ENCODE measurements at places on chromosomes 16 and 17. TPM values are rescaled to one million over a fixed set of nuclear protein-coding genes. Genes with fewer than 3 reads are reported as not detected.
A peak's percentile ranks its signal among the peaks of the same experiment; 100 is the strongest.

DNA sequence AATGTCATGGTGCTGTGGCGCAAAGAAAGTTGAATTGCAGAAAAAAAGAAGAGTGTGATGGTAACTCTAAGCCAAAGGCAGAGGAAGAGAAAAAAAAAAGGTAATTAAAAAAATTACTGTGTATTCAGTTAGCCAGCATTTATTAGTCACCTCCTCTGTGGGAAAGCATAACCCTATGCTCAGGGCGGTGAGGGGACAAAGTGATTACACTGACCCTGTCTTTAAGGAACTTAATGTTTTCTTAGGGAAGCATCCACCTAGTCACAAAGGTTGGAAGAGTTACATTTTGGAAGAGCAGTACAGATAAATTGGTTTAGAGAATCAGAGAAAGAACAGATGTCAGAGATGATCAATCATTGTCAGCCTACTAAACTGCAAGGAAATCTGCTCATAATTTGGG lies 410.3 kb downstream of the CDH11 start:
- no peak for DNase-seq

DNA sequence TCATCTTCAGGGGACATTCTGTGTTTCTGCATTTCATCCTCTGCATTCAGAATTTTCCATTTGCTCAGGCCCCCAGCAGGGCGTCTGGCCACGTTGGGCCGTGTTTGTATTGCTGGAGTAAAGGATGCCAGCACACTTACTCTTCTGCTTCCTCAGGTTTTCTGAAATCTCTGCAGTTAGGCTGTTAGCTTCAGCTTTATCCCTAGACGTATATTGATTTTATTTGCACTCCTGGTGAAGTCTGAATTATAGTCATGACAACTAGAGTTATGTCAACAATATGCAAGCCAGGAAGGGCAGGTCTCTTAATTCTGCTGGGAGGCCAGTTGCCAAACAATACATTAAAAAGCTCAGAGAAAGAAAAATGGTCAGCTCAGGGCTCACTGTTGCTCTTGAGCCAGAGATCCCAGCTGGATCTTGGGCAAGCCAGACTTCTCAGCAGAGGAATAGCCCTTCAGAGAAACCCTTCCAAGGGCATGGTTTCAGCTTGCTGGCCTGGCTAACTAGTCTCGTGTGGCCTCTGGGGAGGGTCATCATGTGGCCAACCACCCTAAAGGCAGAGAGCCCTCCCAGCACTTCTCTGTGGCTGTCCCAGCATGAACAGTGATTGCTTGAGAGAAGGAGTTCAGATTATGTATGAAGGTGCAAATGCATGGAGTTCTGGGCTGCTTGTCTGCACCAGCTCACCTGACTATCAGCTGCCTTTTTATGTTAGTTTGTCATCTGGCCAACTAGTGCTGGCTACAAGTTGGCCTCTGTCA lies 110.2 kb upstream of the CACNG5 start:
- no peak for DNase-seq

DNA sequence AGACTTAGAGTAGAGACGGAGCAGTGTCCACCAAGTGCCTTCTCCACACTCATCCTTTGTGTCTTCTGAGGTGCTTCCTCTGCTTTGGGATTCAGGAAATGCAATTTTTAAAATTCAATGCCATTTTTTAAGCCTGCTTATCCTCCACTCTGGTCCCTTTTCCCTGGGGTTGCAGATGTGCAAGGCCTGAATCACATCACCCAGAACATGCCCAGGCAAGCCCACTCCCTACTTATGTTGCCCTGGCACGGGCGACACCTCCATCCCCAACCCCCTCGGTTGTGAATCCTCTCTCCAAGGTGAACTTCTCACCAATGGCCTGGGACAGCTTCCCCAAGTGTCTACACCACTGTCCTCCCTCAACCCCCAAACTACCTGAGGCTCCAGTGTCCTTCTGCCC lies 116.2 kb downstream of the C17orf67 start:
- no peak for DNase-seq

The G6PC1 gene
- total RNA-seq: not detected

GRCh38 chr17:3940965-3941698 lies 23.1 kb downstream of the ATP2A3 start:
- no peak for DNase-seq

DNA sequence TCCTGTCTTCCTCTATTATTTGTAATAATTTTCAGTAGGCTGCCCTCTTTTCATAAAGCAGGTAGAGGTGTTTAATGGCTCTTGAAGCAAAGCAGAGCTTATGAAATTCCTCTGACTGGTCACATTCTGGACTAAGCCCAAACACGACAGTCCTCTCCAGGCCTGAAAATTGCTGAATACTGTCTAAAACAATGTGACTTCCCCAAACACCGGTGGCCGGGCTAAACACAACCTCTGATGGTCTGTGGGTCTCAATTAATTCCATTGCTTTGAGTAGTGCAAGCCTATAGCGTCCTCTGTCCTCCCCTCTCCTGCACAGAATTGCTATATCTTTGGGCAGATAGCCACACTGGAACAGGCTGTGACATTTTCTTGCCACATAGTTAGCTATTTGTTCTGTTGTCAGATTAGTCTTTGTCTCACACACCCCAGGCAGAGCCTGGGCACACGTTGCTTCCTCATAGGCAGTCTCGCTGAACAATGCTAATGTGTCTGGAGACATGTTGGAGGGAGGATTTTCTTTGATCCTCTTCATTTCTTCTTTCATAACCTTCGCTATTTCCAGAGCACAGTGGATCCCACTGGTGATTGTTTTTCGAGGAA lies 10.8 kb upstream of the SLFN12L start:
- DNase-seq: no peak

GRCh38 chr17:78979780-78980623 lies at the start of gene LGALS3BP:
LGALS3BP (minus strand) TSS chr17:78979923; CDS start chr17:78977191, 2,732 bp downstream.
- DNase-seq: no peak

DNA sequence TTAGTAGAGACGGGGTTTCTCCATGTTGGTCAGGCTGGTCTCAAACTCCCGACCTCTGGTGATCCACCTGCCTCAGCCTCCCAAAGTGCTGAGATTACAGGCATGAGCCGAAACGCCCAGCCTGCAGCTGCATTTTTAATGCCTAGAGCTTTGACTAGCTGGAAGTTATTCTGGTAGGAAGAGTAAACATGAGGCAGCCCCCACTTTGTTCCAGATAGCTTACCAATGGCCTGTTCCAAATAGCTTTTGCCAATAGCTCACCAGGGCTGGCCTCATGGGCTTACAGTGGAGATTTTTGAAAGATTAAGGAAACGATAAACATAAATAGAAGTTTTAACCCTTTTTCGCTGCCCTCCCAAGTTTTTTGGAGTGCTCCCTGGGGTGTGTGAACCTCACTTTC lies 9.8 kb downstream of the TRPV2 start:
- DNase-seq: no peak

- DNase-seq: peak; percentile 8
Measured at GRCh38 chr17:33292981-33293867, at the start of gene ASIC2. ASIC2 (minus strand) TSS chr17:33293295.

DNA sequence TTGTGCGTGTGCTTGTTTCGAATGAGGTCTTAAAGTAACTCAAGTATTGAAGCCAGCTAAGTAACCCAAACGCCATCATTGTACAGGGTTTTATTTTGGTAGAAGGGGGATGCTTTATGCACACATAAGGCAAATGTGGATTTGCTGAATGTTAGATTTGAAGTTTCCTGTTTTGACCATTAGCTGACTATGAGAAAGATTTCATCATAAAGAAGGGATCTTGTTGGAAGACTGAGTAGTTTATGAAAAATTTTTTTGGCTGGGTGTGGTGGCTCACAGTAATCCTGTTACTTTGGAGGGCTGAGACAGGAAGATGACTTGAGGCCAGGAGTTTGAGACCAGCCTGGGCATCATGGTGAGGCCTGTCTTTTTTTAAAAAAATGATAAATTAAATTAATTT lies 10.0 kb upstream of the ZFP3 start:
- no peak for DNase-seq

The LITAFD gene
- not detected for total RNA-seq

DNA sequence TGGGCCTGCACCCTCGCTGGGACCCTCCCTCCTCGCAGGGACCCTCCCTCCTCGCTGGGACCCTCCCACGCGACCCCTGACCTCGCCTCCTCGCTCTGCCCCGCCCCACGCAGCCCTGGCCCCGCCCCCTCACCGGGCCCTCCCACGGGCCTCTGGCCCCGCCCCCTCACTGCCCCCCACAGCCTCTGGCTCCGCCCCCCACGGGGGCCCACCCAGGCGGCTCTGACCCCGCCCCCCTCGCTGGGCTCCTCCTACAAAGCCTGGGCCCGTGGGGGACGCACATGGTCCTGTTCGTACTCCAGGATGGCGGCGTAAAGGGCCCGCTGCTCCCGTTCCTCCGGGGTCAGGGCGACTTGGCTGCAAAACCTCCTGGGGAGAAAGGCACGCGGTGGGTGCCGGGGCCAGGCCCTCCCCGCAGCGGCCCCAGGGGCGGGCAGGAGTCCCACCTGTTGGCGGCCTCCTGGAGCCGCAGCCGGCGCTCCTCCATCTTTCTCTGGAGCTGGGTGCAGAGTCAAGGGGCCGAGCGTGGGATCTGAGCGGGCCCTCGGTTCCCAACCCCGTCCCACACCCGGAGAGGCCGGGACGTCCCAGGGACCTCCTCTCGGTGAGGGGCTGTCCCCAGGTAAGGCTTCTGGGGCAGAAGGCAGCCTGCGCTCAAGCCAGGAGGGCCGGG lies 9.0 kb downstream of the VPS9D1 start:
- peak; percentile 47 for DNase-seq

The MPO gene
- not detected for total RNA-seq

GRCh38 chr17:2611627-2612026 lies 18.2 kb downstream of the PAFAH1B1 start:
- DNase-seq: no peak

The ACSM2A gene
- not detected for total RNA-seq

The MT4 gene
- not detected for total RNA-seq

The SLC12A4 gene
- total RNA-seq: 36.0 TPM

The DCXR gene
- total RNA-seq: 198 TPM

All from neural crest cell (in vitro differentiated cells).